Activated B cell treated with CpG ODN at 0.5 μM for 24 hours (primary cell): ENCODE measurements at places on chromosomes 1 and 21. TPM values are rescaled to one million over a fixed set of nuclear protein-coding genes. Genes with fewer than 3 reads are reported as not detected.

AVPR1B gene
- not detected in 2 replicates for total RNA-seq

CBR3 gene
- 4.7 and 5.4 TPM in 2 replicates for total RNA-seq

EIF2D gene
- total RNA-seq: 61.2 and 65.4 TPM in 2 replicates

DYNLT4 gene
- total RNA-seq: not detected in 2 replicates

RHCE gene
- not detected in 2 replicates for total RNA-seq

IFI44 gene
- 9.2 and 10.4 TPM in 2 replicates for total RNA-seq

CD1D gene
- 4.6 and 5.0 TPM in 2 replicates for total RNA-seq

ANKRD65 gene
- 0.13 TPM in 1 of 2 replicates, not detected in the other for total RNA-seq

FBXO44 gene
- total RNA-seq: 27.2 and 29.9 TPM in 2 replicates

WDR26 gene
- 75.3 and 91.3 TPM in 2 replicates for total RNA-seq

COL6A1 gene
- 0.11 TPM in 1 of 2 replicates, not detected in the other for total RNA-seq

CR2 gene
- 30.7 and 34.1 TPM in 2 replicates for total RNA-seq

PTGER3 gene
- 0.22 TPM in 1 of 2 replicates, not detected in the other for total RNA-seq

SLC45A3 gene
- total RNA-seq: 6.9 and 7.4 TPM in 2 replicates

PLCH2 gene
- 6.0 and 6.1 TPM in 2 replicates for total RNA-seq

C1orf232 gene
- total RNA-seq: not detected in 2 replicates

ETS2 gene
- 4.4 and 4.5 TPM in 2 replicates for total RNA-seq

RAB7B gene
- total RNA-seq: not detected in 2 replicates

CYP4X1 gene
- total RNA-seq: not detected in 2 replicates

GIPC2 gene
- total RNA-seq: not detected in 2 replicates

TLR5 gene
- total RNA-seq: not detected in 2 replicates

XCL1 gene
- total RNA-seq: not detected in 2 replicates

CD84 gene
- total RNA-seq: 57.5 and 65.5 TPM in 2 replicates

COL16A1 gene
- 0.17 and 0.31 TPM in 2 replicates for total RNA-seq

EFNA3 gene
- total RNA-seq: 1.2 and 1.7 TPM in 2 replicates

VTCN1 gene
- total RNA-seq: not detected in 2 replicates

GJA9 gene
- not detected in 2 replicates for total RNA-seq

TNNT2 gene
- not detected in 2 replicates for total RNA-seq

KIF17 gene
- not detected in 2 replicates for total RNA-seq

MASP2 gene
- not detected in 2 replicates for total RNA-seq

CRP gene
- not detected in 2 replicates for total RNA-seq

RPAP2 gene
- 27.1 and 31.7 TPM in 2 replicates for total RNA-seq
